Kidney (tissue), 22 donors: ENCODE measurements at places on chromosomes 2 and 18. TPM values are rescaled to one million over a fixed set of nuclear protein-coding genes. Genes with fewer than 3 reads are reported as not detected.
A peak's percentile ranks its signal among the peaks of the same experiment; 100 is the strongest.

GRCh38 chr18:10259901-10260300 is 194.5 kb upstream of the APCDD1 start:
- no peak for DNase-seq
- H3K36me3 ChIP-seq, result no peaks in the 10 kb centered on the region
- no peaks in the 10 kb centered on the region for H3K4me1 ChIP-seq
- H3K27me3 ChIP-seq, result no peaks in the 10 kb centered on the region

DNA sequence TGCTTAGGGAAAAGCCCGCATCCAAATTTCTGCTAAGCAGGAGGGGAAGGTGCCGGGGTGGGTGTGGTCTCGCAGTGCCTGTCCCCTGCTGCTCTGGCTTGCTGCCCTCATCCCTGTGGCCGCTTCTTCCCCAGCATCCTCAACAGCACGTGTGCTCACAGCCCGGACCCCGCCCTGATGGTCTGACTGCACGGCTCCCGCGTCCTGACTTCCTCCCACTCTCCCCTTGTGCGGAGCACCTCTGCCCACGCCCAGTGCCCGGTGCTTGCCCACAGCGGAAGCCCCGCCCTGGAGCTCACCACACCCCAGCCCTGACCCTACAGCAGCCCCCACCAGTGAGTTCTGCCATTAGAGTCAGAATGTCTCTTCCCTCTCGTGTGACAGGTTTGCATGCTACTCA is 277.9 kb downstream of the NDUFA10 start:
- H3K4me1 ChIP-seq, result no peaks in the 10 kb centered on the region
- H3K27me3 ChIP-seq, result no peaks in the 10 kb centered on the region
- DNase-seq, result no peak
- H3K4me3 ChIP-seq, result no peak overlapping the region
- H3K27ac ChIP-seq, result no peak overlapping the region

CENPA gene
- 0.63 TPM for total RNA-seq

DYSF gene
- 19.8 TPM for total RNA-seq

- no peaks in the 10 kb centered on the region for H3K27me3 ChIP-seq
- H3K4me3 ChIP-seq, result no peak overlapping the region
- H3K4me1 ChIP-seq, result no peaks in the 10 kb centered on the region
- DNase-seq, result no peak
Observed at GRCh38 chr2:230758566-230759480, 46.2 kb downstream of the CAB39 start.

DNA sequence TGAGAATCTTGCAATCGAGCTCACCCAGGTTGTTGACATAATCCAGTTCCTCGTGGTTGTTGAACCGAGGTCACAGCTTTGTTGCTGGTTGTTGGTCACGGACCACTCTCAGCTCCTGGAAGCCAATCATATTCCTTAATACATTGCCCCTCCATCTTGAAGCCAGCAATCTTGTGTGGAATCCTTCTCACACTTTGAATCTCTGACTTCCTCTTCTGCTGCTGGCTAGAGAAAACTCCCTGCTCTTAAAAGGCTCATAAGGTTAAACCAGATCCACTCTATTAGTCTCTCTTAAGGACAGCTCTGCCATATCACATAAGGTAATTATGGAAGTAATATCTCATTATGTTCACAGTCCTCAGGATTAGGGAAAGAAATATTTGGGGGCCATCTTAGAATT is 41.1 kb downstream of the SP140 start:
- no peaks in the 10 kb centered on the region for H3K36me3 ChIP-seq
- no peak overlapping the region for H3K27ac ChIP-seq
- no peak overlapping the region for H3K4me3 ChIP-seq

VWA3B gene
- total RNA-seq, result 0.35 TPM

DNA sequence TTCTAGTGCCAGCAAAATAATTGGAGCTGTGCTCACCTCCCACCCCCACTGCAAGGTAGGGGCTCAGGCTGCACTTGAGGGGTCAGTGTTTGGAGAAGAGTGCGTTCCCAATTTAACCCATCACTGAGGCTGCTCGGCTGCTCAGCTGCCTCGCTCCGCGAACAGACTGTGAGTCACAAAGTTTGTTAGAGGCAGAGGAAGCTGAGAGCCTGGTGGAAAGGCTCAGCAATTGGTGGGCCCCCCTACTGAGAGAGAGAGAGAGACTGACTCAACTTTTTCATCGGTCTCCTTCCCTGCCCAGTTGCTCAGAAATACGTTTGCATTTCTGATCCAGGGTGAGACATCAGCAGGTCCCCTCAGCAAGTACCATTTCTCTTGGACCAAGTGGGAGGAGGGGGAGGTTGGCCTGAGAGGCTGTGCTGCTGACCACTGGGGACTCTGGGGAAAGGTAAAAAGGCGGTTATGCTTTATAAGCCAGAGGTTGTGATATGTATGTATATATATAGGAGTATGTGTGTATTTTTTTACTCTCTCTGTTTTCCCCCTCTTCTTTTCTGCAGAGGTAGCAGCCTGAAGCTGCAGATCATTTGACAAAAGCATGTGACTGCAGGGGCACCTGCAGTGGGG is 1.5 kb downstream of the EFR3B start:
- DNase-seq, result no peak
- H3K36me3 ChIP-seq, result no peaks in the 10 kb centered on the region
- H3K27me3 ChIP-seq, result no peaks in the 10 kb centered on the region
- H3K27ac ChIP-seq, result no peak overlapping the region
- peak overlapping the region; percentile 54 for H3K4me3 ChIP-seq
- peaks cover 12% of the 10 kb centered on the region for H3K4me1 ChIP-seq

- peak overlapping the region; percentile 92 for H3K27ac ChIP-seq
- no peaks in the 10 kb centered on the region for H3K36me3 ChIP-seq
- H3K4me3 ChIP-seq, result no peak overlapping the region
- H3K27me3 ChIP-seq, result no peaks in the 10 kb centered on the region
Observed at GRCh38 chr2:20178666-20179465, 46.1 kb downstream of the SDC1 start.

DNA sequence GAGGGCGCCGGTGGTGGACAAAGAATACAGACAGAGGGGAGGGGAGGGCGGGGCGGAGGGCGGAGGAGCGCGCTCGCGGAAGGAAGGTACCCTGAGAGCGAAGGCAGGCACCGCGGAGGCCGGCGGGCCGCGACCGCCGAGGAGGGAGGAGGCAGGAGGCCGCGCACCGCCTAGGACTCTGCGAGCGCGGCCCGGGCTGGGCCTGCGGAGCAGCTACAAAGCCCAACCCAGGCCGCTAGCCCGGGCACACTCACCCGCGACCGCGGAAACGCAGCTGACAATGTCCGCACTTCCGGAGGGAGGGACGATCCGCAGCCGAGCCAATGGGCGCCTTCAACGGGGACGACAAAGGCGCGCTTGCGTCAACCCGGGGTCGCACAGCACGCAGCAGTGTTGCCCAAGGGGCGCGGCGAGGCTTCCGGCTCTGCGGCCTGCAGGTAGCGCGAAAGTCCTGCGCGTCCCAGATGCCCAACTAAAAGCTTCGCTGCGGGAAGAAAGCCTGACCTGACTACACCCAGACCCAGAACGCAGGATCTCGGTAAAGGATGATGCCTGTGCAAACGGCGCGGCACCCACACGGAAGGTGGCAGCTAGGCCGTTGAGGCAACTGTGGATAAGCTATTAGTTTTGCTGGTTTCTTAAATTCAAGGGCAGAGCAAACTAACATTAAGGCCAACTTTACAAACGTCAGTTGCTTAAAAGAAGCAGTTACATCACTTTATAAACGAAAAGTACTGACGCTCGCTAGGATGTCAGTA is at the start of gene C18orf32:
Gene C18orf32 (minus strand): TSS at position 282 of the 758 bp plus-strand sequence. CDS start 3,486 bp downstream, outside the sequence.
- DNase-seq, result peak; percentile 96
- H3K36me3 ChIP-seq, result peaks cover 9% of the 10 kb centered on the region
- no peaks in the 10 kb centered on the region for H3K4me1 ChIP-seq
- peak within 1 kb of the TSS; percentile 84 for H3K4me3 ChIP-seq
- H3K27me3 ChIP-seq, result no peaks in the 10 kb centered on the region

DNA sequence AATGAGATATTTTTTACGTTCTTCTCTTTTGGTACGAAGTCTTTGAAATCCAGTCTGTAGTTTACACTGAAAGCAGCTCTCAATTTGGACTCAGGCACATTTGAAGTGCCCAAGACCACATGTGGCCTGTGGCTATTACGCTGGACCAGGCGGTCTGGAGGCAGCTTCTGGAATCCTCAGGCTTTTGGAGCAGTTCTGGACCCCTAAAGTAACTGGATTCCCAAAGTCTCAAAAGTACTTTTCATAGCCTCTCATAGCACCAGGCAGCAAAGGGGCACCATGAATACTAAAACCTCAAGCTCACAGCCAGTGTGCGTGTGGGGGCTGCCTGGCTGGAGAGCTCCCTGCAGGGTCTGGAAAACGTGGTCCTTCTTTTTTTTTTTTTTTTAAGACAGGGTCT is 119.0 kb downstream of the SMAD7 start:
- H3K27me3 ChIP-seq, result no peaks in the 10 kb centered on the region
- no peak overlapping the region for H3K27ac ChIP-seq
- H3K4me3 ChIP-seq, result no peak overlapping the region
- H3K4me1 ChIP-seq, result peaks cover 15% of the 10 kb centered on the region
- DNase-seq, result no peak
- no peaks in the 10 kb centered on the region for H3K36me3 ChIP-seq

CYS1 gene
- 245 TPM for total RNA-seq

GRCh38 chr2:64698668-64699444 is 45.1 kb upstream of the SERTAD2 start:
- H3K27me3 ChIP-seq, result no peaks in the 10 kb centered on the region
- DNase-seq, result no peak
- peak overlapping the region; percentile 7 for H3K27ac ChIP-seq
- H3K4me1 ChIP-seq, result peaks cover 7% of the 10 kb centered on the region

- no peak overlapping the region for H3K4me3 ChIP-seq
- H3K4me1 ChIP-seq, result no peaks in the 10 kb centered on the region
- no peaks in the 10 kb centered on the region for H3K36me3 ChIP-seq
- DNase-seq, result no peak
- no peak overlapping the region for H3K27ac ChIP-seq
- no peaks in the 10 kb centered on the region for H3K27me3 ChIP-seq
Observed at GRCh38 chr2:174004905-174005605, 39.9 kb upstream of the SP3 start.

LYPD6 gene
- total RNA-seq, result 1.1 TPM

CCDC74A gene
- 9.5 TPM for total RNA-seq

DNA sequence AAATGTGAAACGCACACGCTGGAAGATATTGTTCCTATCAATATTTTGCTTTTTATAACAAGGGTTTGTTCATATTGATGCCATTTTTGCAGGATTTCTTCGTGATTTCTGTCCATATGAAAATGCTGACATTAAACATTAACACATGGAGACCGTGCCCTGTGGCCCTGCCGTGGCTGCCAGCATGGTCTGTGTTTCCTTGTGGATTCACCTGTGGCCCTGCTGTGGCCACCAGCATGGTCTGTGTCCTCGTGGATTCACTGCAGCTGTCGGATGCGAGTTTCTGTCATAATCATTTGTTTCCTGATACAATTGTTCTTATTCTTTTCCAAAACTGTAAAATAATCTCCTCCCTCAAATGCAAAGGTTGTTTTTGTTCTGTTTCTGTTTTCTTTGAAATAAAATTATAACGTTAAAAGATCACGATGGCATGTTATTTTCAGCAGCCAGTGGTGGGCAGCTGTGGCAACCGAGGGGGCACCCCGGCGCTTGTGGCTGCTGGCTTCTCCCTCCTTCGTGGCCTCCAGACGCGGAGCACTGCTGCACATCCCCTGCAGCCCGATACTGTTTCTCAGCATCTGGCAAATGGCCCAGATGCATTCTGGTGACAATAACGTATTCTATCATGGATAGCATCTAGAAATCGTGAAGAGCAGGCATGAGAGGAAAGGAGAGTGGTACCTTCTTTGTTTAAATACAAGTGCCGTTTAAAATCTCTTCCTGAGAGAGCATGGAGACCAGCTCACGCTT is 143.5 kb downstream of the PTGR3 start:
- no peak overlapping the region for H3K27ac ChIP-seq
- H3K36me3 ChIP-seq, result no peaks in the 10 kb centered on the region
- no peak for DNase-seq
- H3K4me3 ChIP-seq, result no peak overlapping the region
- no peaks in the 10 kb centered on the region for H3K4me1 ChIP-seq

DNA sequence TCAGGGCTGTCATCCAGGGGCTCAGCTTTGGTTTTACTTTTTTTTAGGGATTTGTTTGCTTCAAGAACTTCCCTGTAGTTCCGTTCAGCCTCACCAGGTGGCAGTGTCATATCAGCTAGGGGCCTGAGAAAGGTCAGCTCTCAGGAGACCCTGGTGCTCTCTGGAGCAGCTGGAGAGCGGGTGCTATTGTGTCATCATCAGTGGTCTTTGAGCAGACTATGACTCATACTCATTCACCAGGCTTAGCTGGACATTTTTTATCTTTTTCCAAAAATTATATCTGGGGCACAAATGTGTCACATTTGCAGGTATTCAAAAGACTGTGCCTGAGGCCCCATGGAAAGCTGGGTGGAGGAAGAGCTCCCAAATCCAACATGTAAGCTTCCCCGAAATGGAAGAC is 24.4 kb downstream of the ZNF892 start:
- H3K27me3 ChIP-seq, result no peaks in the 10 kb centered on the region
- no peak overlapping the region for H3K27ac ChIP-seq
- no peaks in the 10 kb centered on the region for H3K4me1 ChIP-seq
